ENCODE measurements at places on chromosomes 5 and 9.
A peak's percentile ranks its signal among the peaks of the same experiment; 100 is the strongest.

GRCh38 chr5:174211277-174211626 lies 165.7 kb downstream of the NSG2 start:
- DNase-seq: no peak

GRCh38 chr9:126705767-126706697 lies 92.3 kb downstream of the LMX1B start:
- peak; percentile 53 for DNase-seq

- DNase-seq: no peak
These were observed 264.0 kb downstream of the FAM114A2 start for GRCh38 chr5:153774686-153775085.

- no peak for DNase-seq
These were observed 87.7 kb downstream of the NSUN2 start for GRCh38 chr5:6545036-6545693.

- no peak for DNase-seq
These were observed 592.9 kb downstream of the SEMA5A start for GRCh38 chr5:8953016-8953415.

GRCh38 chr5:112205846-112206245 lies 213.2 kb downstream of the EPB41L4A start:
- no peak for DNase-seq

- no peak for DNase-seq
These were observed 313.8 kb downstream of the EFNA5 start for GRCh38 chr5:107356891-107357290.

DNA sequence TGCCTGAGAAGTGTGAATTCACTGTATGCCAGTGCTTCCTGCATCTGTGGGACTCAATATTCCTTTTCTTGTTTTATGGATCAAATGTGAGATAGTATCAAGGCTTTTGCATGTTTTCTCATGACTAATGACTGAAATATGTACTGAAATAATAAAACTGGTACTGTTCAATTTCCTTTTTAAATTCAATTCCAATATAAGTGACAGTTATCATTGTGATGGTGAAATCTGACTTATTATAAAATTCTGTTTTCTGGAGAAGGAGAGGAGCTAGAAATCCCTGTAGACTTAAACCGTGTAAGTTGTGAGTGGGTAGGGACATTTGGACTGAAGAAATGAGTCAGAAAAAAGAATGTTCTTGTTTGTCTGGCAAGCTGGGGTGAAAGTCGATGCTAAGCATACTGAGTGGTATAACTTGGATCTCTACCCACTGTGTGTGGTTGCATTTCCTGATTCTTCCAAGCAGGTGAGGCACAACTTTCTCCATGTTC lies 245.2 kb downstream of the EFNA5 start:
- no peak for DNase-seq

- no peak for DNase-seq
These were observed 605.6 kb downstream of the PDE4D start for GRCh38 chr5:59287884-59288283.

DNA sequence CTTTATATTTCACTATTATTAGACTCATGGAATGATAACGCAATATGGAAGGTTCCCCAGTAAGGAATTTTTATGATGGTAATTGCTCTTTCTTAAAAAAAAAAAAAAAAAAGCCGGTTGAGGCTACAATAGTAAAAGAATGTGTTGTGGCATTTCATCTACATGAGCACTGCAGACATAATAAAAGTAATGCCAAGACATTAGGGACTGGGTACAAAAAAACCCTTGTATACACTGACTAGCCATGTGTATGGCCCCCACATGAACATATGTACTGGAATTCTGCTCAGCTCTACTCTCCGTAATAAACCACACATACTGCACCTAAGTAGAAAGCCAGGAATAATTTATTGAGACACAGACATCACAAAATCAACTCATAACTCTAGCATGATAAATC lies 218.4 kb downstream of the ADAMTS6 start:
- DNase-seq: no peak

GRCh38 chr5:1568201-1568979 lies 44.6 kb upstream of the LPCAT1 start:
- peak; percentile 83 for DNase-seq

DNA sequence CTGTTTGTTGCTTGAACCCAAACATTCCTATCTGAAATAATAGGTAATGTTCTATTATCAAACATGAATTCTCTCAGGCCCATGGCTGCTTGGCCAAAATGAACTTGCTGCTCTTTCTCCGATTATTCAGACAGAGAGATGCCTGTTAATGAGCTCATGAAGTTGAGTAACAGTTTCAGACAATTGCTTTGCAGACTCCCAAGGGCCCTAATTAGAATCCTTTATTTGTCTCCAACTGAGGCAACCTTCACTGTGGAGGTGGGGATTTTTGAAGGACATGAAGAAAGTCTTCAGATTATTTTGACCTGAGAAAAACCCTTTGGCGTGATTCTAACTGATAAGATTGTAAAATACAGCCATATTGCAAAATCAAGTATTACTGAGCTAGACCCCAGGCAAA lies 466.7 kb downstream of the NFIB start:
- no peak for DNase-seq

GRCh38 chr5:36637101-36637500 lies 30.7 kb downstream of the SLC1A3 start:
- DNase-seq: no peak

- DNase-seq: peak; percentile 30
These were observed 95.8 kb downstream of the PLPP1 start for GRCh38 chr5:55438998-55439397.

DNA sequence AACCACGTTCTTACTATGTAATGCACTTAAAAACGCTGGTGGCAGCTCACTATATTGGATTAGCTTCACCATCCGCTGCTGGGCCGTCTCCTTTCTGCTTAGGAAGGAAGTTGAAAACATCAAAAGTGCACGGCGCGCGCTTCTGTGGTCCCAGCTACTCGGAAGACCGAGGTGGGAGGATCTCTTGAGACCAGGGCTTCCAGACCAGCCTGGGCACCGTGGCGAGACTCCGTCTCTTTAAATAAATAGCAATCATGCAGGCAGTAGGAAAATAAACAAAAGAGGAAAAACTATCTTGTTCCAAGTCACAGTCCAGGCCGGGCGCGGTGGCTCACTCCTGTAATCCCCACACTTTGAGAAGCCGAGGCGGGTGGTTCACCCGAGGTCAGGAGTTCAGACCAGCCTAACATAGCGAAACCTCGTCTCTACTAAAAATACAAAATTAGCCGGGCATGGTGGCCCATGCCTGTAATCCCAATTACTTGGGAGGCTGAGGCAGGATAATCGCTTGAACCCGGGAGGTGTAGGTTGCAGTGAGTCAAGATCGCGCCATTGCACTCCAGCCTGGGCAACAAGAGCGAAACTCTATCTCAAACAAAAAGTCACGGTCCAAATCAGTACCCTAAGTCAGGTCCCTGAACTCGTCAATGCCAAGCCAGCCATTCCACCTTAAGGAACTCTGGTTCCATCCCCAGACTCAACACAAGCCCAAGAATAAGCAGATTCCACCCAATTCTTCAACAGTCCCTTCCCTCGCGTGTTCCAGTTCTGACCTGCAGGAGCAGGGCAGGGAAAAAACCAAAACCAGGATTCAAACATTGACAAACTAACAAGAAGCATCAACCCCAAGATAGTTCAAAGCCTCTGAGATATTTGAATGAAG lies 1.0 kb upstream of the GOLGA1 start:
- DNase-seq: peak; percentile 68

DNA sequence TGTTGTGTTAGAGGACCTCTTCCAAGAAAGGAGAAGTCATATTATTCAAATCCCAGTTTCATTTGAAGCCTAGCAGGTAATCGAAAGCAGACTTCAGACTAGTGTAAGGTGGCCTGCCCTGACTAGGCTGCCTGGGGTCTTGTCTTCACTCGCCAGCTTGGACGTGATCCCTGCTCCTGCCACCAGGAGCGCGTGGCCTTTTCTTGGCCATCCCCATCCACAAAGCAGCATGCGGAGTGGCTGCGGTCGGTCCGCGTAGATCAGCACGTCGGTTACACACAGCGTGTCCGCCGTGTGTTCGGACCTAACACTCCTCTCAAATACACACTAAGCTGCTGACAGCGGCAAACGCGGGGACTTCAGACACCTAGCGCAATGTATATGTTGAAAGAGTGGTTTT lies 37.3 kb downstream of the CFAP77 start:
- DNase-seq: no peak

DNA sequence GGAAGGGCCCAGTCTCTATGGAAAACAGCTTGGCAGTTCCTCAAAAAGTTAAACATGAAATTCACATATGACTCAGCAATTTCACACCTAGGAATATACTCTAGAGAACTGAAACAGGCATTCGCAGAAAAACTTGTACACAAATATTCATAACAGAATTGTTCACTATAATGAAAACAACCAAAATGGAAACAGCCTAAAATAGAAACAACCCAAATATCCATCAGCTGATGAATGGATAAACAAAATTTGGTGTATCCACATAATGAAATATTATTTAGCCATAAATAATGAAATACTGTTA lies 4.8 kb upstream of the GPR150 start:
- no peak for DNase-seq

GRCh38 chr5:160787240-160787639 lies 64.8 kb downstream of the ATP10B start:
- DNase-seq: peak; percentile 56

DNA sequence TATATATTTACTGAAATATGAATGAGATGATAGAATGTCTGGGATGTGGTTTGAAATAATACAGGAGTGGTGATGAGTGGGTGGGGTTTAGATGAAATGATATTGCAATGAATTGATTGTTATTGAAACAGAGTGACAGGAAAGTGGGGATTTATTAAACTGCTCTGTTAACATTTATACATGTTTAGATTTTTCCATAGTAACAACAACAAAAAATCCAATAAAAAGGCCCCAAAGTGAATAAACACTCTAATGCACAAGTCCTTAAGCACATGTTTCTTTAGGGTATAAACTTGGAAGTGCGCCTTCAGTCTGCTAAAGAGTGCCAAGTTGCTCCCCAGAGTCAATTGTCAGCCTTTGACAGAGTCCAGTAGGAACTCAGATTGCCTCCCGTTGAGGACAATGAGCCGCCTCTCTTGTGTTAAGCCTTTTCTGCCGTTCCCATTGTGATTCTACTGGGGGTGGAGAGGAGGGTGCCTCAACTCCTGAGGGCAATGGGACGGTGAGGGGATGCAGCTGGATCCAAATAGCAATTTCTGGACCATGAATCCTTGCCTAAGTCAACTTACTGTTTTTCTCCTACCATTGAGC lies 112.3 kb downstream of the SLC28A3 start:
- DNase-seq: peak; percentile 35

- peak; percentile 34 for DNase-seq
These were observed 176.1 kb upstream of the RASEF start for GRCh38 chr9:83238871-83239640.

DNA sequence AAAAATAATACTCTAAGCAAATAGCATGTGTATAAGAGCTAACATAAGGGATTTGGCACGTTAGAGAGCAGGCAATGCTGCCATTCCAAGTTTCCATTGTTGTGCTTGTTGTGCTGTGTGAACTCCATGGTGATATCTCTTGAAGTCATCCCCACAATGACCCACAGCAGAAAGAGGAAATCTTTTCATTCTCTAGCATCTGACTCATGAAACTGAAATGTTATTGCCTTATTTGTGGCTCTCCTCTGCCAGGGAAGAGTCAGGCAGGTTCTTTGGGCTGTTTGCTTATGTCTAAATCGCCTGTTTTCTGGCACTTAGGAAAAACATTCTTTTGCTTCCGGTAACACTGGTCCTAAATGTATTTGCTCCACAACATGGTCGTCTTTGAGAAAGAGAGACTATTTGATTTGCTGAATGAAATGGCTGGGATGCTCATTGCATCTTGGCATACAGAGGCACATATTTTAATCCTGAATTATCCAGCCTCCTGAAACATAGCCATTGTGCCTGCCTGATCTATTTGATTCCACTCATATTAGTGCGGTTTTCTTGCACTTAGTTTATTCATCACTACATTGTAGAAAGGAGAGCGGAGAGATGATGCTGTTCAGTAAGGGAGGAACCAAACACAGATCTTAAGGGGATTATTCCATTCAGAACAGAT lies 188.8 kb downstream of the CSNK1G3 start:
- DNase-seq: peak; percentile 27

DNA sequence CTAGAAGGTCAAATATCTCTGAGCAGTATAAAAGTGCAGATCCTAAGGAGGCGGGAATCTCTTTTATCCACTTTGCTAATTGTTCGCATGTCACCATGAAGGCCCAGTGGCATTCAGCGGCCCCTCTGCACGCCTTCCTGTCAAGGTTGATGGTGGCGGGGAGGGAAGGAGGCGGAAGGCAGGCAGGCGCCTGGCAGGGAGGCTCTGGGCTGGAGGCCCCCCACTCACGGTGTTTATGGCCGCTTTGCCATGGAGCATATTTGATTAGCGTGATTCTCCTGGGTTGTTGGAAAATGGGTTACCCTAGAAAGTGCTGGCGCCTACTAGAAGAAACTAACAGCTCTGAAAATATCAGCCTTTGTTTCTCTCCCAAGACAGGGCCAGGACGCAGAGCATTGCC lies 209.6 kb downstream of the FSTL4 start:
- no peak for DNase-seq

Data from hepatocyte (in vitro differentiated cells).